ENCODE measurements at places on chromosomes 1 and 21.

DNA sequence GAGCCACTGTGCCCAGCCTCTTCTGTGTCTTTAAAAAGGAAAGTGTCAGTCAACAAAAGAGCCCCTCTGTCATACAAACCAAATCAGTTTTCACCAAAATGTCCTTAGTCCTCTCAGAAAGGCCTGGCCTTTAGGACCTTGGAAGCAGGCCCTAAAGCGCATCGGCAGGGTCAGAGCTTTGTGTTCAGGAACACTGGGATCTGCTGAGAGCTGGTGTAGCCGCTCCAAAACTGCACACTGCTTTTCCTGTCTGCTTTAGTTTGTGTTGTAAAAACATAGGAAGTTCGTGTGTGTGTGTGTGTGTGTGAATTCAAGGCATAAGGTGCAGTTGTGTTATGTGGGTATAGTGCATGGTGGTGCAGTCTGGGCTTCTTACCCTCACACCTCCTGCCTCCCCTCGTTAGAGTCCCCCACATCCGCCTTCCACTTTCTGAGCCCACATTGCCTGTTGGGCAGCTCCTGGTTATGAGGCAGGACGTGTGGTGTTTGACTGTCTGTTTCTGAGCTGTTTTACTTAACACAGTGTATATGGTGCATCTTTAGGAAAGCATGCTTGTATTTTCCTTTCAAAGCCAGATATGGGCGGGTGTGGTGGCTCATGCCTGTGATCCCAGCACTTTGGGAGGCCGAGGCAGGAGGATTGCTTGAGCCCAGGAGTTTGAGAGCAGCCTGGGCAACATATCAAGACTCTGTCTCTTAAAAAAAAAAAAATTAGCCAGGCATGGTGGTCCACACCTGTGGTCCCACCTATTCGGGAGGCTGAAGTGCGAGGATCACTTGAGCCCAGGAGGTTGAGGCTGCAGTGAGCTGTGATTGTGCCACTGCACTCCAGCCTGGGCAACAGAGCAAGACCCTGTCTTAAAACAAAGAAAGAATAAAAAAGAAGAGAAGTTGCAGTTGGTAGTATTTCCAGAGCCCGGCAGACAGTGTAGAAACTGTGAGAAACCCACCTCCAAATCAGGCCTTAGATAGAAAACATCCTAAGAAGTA is 12.4 kb downstream of the IBA57 start:
- no peak overlapping the region for H3K4me3 ChIP-seq
- no peak overlapping the region for H3K27ac ChIP-seq
- H3K4me1 ChIP-seq = no peaks in the 10 kb centered on the region
- no peaks in the 10 kb centered on the region for H3K36me3 ChIP-seq
- DNase-seq = no peak

GRCh38 chr1:48221122-48221521 is 1.4 kb upstream of the SLC5A9 start:
- no peak overlapping the region for H3K4me3 ChIP-seq
- no peak overlapping the region for H3K27ac ChIP-seq
- H3K36me3 ChIP-seq = no peaks in the 10 kb centered on the region
- H3K27me3 ChIP-seq = no peaks in the 10 kb centered on the region
- no peaks in the 10 kb centered on the region for H3K4me1 ChIP-seq

- H3K4me1 ChIP-seq = peaks cover 38% of the 10 kb centered on the region
- DNase-seq = no peak
- no peak overlapping the region for H3K4me3 ChIP-seq
- H3K27ac ChIP-seq = no peak overlapping the region
- H3K36me3 ChIP-seq = no peaks in the 10 kb centered on the region
These were observed 26.6 kb downstream of the SPSB1 start for GRCh38 chr1:9319208-9319788.

- no peak for DNase-seq
- peaks cover 11% of the 10 kb centered on the region for H3K36me3 ChIP-seq
- peaks cover 2% of the 10 kb centered on the region for H3K4me1 ChIP-seq
- no peak overlapping the region for H3K27ac ChIP-seq
These were observed 9.7 kb upstream of the NASP start for GRCh38 chr1:45574105-45574626.

All from activated naive CD4-positive, alpha-beta T cell treated with anti-CD3 and anti-CD28 coated beads for 36 hours (primary cell).